ENCODE measurements at places on chromosomes 5 and 9.

DNA sequence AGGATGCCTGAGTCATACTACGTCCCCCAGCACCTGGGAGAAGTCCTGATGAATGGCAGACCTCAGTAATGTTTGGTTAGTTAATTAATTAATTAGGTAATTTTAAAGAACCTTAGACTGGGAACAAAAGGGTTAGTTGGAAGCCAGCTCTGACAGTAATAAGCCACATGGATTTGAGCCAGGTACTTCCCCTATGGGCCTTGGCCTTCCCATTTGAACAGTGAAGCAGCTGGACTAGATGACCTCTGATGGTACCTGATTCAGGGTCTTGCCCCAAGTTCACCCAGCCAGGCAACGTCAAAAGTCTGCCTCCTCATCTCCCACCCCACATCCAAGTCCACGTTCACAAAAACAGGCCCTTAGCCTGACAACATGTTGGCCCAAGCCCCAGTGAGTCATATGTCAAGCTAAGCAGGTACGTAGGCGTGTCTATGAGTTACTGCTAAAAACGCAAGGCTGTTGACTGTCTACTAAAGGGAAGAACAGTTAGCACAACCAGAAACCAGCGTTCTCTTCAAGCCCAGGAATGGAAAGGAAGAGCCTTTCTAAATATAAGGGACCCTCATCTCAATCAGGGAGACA is 303.2 kb downstream of the ACTL7B start:
- no peak for DNase-seq

DNA sequence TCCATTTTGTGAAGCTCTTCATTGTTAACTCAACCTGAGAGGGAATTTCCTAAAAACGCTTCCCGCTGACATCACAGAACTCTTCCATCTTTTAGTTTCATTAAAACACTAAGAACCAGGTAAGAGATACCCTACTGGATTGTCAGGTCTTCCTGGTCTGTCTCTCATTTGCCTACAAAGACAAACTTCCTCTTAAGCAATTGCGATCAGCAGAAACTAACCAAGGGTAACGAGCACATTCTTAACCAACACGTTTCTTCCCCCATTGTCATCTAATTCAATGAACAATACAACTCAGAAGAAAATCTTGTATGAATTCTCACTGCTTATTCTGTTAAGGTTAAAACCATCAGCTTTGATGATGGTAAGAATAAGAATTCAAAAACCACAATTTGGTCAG is 6.6 kb downstream of the FBXW11 start:
- DNase-seq = no peak

DNA sequence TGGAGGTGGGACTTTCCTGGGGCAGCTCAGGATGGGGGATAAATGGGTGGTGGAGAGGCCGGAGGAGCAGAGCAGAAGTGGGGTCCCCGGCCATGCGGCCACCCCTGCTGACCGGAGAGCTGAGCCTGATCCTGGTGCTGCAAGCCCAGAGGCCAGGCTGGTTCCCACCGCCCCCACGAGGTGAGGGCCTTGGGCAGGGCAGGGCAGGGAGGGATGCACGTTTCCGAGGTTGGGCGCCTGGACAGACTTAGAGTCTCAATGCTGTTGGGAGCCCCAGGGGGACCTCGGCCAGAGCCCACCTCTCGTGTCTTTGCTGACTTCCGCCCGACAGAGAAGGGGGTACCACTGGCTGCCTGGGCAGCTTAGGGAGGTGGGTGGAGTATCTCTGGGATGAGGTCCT is 5.5 kb downstream of the OBP2A start:
- no peak for DNase-seq

- DNase-seq = no peak
Observed at GRCh38 chr5:170416526-170416925, 27.4 kb upstream of the KCNMB1 start.

- no peak for DNase-seq
Observed at GRCh38 chr9:130310456-130310855, 44.9 kb downstream of the HMCN2 start.

DNA sequence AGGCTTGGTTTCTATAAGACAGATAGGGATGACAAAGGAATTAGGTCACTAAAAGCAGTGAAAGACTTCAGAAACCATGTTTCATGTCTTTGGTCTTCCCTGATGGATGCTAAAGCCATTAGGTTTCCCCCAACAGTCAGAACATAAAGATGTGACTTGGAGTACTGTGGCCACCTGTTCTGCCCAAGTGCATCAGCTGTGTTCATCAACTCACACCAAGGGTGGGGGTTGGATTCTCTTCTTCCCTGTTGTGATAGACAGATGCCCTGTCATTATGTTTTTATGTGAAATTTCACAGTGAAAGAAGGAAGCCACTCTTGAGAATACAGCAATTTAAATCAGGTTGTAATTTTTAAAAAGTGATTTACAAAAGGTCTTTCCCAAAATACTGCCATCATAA is 196.8 kb downstream of the SH3GL2 start:
- DNase-seq = no peak

DNA sequence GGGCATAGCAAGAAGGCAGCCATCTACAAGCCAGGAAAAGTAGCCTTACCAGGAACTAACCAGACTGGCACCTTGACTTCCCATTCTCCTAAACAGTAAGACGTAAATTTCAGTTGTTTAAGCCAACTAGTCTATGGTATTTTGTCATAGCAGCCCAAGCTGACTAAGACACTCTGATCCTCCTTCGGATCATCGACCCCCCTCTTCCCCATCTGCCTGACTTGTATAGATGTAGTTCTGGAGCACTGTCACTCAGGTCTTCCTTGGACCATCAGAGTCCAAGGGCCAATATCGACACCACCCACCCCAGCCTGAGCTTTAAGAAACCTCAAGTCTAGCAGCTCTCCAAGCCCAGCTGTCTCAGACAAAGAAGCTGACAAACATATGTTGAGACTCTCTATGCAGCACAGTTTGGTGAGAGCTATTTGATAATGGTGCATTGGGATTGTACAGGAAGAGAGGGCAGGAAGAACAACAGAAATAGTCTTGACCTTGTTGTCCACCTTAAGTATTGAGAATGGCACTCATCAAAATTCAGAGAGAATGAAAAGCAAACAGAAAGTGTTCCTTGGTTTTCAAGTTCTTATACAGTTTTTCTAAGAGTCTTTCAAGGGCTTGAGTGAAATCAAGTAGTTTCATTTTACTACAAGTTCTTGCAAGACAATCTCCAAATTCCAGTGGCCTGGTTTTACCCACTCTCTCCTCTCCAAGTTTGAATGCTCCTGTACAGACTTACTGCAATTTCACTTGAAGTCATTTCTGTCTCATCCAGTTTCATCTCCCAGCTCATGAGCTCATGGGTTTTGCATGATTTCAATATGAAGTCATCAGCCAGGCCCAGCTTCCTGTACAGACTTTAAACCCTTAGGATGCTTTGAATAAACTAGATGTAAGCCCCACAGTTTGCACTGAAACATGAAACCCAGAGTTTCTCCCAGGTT is 122.3 kb upstream of the RAI14 start:
- DNase-seq = no peak

GRCh38 chr5:55636177-55636576 is 75.9 kb downstream of the SLC38A9 start:
- DNase-seq = no peak

DNA sequence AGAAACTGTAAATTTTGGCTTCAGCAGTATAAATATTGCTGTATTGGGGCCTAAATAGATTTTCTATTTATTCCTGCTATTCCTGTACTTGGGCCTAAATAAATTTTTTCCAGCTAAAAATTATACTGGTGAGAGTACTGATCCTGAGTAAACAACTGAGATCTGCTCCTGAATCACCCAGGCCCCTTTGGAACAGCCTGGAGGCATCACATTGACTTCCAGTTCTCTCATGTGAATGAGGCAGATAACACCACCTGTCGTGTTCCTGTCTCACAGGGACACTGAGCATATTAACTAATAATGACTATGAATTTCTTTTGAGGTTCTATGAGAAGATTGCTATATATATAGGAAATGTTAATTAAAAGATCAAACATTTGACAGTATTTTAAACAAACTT is 119.5 kb upstream of the PLCXD3 start:
- no peak for DNase-seq

DNA sequence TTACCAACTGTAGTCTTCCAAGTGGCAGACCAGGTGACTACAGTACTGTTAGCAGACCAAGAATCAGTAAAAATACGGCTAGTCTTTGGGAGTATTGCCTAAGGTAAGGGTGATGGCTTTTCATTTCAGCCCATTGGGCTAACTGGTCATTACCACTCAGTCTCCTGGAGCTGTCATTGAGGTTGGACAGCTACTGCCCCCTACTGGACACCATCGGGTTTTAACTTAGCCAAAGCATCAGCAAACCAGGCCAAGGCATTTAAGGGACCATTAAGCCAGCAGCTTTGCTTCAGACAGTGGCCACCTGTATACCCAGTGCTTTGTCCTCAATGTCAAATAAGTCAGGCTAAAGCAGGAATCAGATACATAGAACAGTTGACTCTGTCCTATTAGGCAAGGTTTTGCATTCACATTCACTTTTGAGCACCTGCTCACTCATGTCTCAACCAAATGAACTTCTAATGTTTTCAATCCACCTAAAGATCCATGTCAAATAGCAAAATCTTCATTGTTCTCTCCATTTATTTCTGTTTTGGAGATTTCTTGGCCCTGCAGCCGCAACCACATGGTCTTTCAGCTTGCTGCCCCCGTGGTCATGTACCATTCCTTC is 117.2 kb downstream of the INVS start:
- peak; percentile 64 for DNase-seq

DNA sequence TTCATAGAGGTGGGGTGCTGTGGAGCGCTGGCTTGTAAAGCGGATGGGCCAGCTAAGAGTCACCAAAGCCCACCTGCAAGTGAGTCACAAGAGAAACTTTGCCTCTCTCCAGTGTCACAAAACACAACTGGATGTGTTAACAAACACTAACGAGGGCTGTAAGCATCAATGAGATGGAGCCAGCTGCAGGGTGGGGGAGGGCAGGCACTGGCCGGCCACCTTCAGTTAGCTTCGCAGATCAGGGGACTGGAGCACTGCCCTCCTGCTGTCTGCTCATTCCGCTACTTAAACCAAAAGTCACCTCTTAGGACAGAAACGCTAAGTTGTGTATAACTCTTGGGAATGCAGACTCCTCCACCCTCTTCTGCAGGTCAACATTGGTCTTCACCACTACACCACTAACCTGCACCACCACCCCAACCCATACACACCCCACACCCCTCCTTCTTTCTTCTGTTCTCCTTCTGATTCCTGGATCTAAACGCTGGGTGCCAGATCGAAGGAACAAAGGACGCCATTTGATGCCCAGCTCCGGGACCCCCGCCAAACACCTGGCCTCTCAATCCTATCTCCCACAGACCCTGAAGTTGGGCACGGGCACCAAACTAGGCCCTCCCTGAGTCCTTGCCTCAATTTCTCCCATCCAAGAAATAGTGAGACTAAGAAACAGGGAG is 2.1 kb downstream of the ARSI start:
- no peak for DNase-seq

GRCh38 chr5:110909950-110910349 is 161.6 kb upstream of the TSLP start:
- no peak for DNase-seq
